ENCODE measurements at places on chromosomes 2 and 18. TPM values are rescaled to one million over a fixed set of nuclear protein-coding genes. Genes with fewer than 3 reads are reported as not detected.

GRCh38 chr18:35756506-35757117 lies 175.1 kb downstream of the GALNT1 start:
- H3K27ac ChIP-seq, result no peak overlapping the region
- no peak overlapping the region for H3K4me3 ChIP-seq

DNA sequence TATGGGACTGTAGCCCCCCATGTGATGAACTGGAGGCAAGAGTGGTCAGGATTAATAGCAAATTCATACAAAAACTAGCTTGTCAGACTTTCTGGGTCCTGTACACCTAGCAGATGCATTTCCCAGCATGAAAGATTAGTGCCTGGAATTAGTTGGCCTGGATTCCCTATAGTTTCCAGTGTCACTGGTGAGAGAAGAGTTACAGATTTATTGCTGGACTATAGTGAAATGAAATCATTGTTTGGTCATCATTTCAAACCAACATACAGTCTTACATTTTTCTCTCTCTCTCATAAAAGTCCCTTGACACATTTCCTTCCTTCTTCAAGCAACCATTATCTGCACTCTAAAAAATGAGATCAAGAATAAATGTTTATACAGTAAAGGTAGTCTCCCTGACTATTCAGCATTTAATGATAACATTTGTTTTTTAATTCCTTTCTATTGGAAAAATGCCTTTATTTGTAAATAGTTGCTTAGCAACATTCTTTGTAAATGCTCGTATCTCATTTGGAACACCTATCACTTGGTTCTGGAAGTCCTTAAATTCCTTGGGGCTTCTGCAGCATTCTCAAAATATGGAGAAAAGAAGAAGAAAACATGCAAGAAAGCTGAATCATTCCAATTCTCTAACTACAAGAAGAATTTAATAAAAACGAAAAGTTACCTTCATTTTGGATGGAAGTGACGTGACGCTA lies 144.4 kb downstream of the MREG start:
- H3K4me3 ChIP-seq, result no peak overlapping the region
- no peak overlapping the region for H3K27ac ChIP-seq
- no peaks in the 10 kb centered on the region for H3K36me3 ChIP-seq
- no peaks in the 10 kb centered on the region for H3K27me3 ChIP-seq
- no peaks in the 10 kb centered on the region for H3K4me1 ChIP-seq

DNA sequence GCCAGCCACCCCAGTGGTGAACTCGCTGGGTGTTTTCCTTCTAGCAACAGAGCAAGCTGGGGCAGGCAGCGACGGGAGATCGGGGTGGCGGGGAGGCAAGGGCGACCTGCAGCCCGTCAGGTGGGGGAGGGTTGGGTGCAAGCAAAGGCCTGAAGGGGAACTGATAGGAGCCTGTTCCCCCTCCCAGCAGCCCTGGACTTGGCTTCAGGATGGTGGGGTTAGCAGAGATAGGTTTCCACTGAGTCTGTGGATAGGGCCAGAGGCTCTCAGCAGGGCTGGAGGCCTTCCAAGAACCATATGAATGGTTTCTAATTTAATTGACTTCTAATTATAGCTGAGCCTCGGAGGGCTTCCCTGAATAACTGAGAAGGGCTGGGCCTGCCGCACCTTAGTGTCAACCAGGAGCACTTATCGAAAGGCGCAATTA lies 55.3 kb downstream of the EDAR start:
- no peaks in the 10 kb centered on the region for H3K4me1 ChIP-seq
- H3K27ac ChIP-seq, result no peak overlapping the region
- no peak overlapping the region for H3K4me3 ChIP-seq
- DNase-seq, result no peak

- no peaks in the 10 kb centered on the region for H3K36me3 ChIP-seq
- DNase-seq, result no peak
- H3K27ac ChIP-seq, result no peak overlapping the region
- H3K27me3 ChIP-seq, result peaks cover 2% of the 10 kb centered on the region
These were observed 46.7 kb downstream of the MAPK4 start for GRCh38 chr18:50606609-50607008.

The SEMA4F gene
- total RNA-seq, result 8.1 TPM
